ENCODE measurements at places on chromosomes 12 and 14.
A peak's percentile ranks its signal among the peaks of the same experiment; 100 is the strongest.

DNA sequence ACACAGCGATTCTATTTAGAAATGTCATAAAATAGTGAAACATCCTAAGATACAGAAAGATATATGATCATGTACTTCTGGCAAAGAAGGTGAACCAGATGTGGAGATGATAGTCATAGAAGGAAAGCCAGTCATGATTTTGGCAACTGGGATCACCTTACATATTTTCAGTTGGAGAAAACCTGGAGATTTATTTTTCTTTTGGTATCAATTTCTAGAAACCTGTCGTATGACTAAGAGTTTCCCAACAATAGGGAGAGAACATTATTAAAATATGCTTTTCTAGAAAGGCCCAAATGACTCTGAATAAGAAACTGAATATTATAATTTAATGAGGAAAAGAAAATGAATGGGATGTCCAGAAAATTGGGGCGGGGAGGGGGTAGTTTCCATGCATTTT, 396.4 kb downstream of the ZFP36L1 start:
- no peak for DNase-seq

DNA sequence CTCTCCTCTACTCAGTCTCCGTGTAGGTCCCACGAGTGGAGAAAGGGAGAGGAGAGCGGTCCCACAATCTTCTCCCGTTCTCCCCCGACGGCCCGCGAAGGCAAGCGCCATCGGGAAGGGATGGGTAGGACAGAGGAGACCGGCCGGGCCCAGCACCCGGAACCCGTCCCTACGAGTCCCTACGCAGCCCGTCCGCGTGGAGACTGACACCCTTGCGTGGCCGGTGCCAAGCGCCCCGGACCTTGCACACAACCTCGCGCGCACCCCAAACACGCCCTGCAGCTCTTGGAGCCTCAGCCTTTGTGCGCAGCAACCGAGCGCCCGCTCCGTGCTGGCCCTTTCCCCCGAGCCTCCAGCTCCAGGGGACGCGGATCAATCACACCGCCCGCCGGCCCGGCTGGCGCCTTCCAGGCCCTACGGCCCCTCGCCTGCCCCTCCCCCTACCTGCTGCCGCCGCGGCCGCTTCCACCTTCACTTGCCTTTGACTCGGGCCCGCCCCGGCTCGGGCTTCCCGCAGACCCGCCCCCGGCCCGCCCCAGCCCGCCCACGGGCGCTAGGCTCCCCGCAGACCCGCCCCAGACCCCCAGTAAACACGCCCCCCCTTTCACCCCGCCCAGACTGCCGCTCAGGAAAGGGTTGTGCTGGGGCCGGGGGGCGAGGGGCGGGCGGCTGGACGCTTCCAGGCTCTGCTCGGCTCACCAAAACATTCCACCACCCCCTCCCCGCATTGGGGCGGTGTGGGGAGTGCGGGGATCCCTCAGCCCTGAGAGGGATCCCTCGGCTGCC, at the start of gene NDRG2:
Gene NDRG2 (minus strand): TSS at position 477 of the 786 bp plus-strand sequence. CDS start 1,746 bp downstream, outside the sequence.
- peak; percentile 12 for DNase-seq

DNA sequence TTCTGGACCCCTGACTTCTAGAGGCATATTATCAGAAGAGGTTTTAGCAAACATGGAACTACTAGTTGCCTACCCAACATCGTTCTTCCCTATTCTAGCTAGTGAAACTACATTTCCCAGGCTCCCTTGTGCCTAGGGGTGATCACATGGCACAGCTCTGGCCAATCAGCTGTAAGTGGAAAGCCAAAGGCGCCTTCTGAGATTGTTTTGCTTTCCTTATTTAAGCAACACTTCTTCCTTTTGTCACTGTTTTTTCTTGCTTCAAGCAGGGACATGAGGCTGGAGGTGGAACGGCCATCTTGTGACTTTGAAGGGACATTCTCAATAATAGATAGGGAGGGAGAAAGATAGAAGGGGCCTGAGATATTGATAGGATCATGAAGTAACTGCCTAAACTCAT, 136.7 kb downstream of the ZNF664 start:
- peak; percentile 31 for DNase-seq

DNA sequence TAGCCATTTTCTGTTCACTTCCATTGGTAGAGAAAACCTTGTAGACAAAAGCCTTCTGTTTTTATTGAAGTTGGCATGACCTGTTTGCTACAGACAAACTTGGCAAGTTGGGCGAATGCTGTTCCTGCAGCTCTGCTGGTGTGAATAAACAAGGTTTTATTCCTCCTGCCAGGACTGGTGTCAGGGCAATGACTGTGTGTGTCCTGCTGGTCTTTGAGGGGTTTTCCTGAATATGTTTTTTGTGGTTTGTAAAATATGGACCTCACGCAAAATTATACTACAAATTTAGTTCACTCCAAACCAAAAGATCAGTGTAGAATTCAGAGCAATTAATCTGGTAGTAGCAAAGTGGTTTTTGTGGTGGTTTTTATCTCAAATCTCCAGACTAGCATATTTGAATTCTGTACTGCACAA, 140.8 kb downstream of the ERC1 start:
- no peak for DNase-seq

All from iris pigment epithelial cell (primary cell).